ENCODE measurements at places on chromosomes 7 and 10. TPM values are rescaled to one million over a fixed set of nuclear protein-coding genes. Genes with fewer than 3 reads are reported as not detected.

DNA sequence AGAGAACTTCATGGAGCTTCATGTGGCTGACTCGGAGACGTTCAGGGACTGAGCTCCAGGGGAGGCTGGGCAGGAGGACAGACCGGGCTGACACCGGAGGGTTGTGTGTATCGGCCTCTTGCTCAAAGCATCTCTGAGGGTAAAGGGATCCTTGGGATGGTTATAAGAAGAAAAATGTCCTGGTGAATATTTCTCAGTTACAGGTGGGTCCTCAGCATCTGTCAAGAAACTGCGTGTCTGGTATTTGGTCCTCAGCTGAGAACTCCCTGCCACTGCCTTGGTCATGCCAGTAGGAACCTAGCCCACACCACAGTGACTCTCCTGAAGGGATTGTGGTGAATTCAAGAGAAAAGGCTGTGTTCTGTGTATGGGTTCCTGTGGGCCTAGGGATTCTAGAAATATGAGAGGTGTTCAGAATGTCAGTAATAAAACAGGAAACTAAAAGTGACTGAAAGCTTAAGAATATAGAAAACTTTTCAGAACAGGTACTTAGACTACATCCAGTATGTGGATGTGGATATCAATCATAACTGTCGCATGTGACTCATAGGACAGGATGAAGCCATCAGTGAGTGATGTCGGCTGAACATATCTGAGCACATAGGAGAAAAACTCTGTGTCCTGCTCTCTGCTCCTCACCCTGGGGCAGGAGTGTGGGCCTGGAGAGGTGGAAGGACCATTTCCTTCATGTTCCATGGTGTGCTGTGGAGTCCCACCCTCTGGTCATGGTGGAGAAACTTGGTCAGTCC is 28.4 kb downstream of the MBL2 start:
- no peak for DNase-seq

Gene EBLN1
- total RNA-seq = not detected

Gene ZNF3
- 41.1 TPM for total RNA-seq

- no peak for DNase-seq
Measured at GRCh38 chr7:134058980-134059379, 68.2 kb upstream of the LRGUK start.

DNA sequence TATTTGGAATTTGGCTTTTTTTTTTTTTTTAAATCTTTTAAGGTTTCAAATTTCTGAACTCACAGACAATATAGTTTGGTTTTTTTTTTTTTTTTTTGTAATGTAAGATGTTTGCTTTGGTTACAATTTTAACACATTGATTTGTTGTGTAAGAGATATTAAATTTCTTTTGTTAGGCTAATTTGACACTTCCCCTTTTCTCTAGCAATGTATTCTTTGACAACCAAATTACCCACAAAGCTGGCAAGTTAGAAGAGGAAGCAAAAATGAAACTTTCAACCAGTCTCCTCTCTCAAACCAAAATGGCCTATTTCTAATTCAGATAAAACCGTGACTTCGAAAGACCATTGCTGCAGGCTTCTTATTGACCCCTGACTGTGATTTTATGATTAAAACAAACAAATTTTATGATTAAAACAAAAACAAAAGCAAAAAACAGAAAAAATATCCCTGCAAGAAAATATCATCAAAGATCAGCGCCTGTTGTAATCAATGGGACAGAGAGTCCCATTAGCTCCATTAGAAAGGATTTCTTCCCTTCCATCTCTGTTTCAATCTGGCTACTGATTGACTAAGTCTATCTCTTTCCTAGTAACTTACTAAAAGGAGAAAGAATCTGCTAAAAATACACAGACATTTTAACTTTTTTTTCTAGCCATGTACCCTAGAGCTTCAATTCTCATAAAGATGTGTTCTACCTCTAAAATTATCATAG is 489.2 kb downstream of the MDFIC start:
- no peak for DNase-seq

DNA sequence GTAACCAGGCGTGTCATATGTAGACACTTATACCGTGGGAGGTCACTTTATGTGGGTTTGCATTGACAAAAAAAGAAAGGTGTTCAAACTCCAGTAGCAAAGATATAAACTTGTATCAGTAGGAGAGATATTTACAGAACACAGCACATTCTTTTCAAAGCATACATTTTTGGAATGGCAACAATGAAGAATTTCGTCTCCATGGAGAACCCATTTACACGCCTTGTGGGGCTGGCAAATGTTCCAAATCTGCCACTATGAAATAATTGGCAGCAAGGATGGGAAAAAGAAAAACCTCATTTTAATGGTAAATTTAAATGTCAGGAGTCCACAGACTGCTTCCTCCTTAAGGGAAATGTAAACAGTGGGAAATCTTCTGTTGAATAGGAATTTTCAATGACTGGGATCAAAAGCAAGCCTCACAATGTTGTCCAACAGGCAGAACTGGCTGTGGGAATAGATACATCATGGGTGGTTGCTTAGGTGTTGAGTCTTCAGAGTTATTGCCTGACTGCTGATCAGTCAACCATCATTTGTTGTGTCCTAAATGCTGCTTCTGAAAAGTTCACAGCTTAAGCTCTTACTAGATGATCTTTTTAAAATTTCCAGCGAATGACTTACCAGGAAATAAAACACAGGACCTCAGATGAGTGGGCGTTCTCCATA is 256.6 kb upstream of the SEMA3C start:
- peak; percentile 74 for DNase-seq

Gene STEAP2
- 13.5 TPM for total RNA-seq
